ENCODE measurements at places on chromosomes 2 and 18. TPM values are rescaled to one million over a fixed set of nuclear protein-coding genes. Genes with fewer than 3 reads are reported as not detected.

- no peak overlapping the region for H3K27ac ChIP-seq
- no peak overlapping the region for H3K4me3 ChIP-seq
- H3K4me1 ChIP-seq: no peaks in the 10 kb centered on the region
- H3K27me3 ChIP-seq: no peaks in the 10 kb centered on the region
- DNase-seq: no peak
Measured at GRCh38 chr2:12126318-12126717, 379.9 kb downstream of the LPIN1 start.

GRCh38 chr2:75432761-75433361 lies 127.9 kb downstream of the EVA1A start:
- no peaks in the 10 kb centered on the region for H3K36me3 ChIP-seq
- peaks cover 4% of the 10 kb centered on the region for H3K27me3 ChIP-seq
- no peak overlapping the region for H3K27ac ChIP-seq
- peaks cover 32% of the 10 kb centered on the region for H3K4me1 ChIP-seq

DNA sequence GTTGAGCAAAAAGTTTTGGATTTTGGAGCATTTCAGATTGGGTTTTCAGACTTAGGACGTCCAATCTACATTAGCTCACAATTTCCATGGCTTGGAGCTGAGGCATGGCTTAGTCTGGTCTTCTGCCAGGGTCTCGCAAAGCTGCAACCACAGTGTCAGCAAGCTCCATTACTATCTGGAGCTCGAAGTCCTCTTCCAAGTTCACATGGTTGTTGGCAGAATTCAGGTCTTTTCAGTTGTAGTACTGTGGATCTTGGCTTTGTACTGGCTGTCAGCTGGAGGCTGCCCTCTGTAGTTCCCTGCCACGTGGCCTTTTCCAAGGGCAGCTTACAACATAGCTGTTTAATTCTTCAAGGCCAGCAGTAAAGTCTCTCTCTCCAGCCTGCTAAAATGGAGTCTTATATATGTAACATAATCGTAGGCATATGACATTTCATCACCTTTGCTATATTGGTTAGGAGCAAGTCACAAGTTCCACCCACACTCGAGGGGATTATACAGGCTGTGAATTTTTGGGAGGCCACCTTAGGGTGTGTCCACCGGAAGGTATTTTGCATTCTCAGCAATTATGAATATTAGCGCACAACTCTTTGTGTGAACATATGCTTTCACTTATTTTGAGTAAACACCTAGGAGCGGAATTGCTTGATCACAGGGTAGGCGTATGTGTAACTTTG lies 41.5 kb upstream of the EPC2 start:
- no peak for DNase-seq
- H3K27me3 ChIP-seq: peaks cover 2% of the 10 kb centered on the region
- no peak overlapping the region for H3K27ac ChIP-seq
- H3K4me3 ChIP-seq: no peak overlapping the region
- no peaks in the 10 kb centered on the region for H3K36me3 ChIP-seq

- no peak overlapping the region for H3K4me3 ChIP-seq
- peaks cover 18% of the 10 kb centered on the region for H3K27me3 ChIP-seq
- H3K27ac ChIP-seq: peak overlapping the region; percentile 52
Measured at GRCh38 chr2:85695121-85695520, 963 bp downstream of the GNLY start.

DNA sequence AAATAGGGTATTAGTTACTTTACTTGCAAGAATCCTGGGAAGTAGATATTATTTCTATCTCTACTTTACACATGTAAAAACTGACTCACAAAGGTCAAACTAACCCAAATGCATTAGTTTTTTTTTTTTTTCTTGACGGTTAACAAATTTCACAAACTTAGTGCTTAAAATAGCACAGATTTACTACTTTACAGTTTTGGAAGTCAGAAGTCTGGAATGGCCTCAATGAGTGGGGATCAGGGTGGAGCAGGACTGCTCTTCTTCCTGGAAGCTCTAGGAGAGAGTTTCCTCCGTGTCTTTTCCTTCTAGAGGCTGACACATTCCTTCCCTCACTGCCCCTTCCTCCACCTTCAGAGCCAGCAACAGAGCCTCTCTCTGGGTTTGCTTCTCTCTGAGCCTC lies 117.2 kb downstream of the COL6A3 start:
- H3K4me3 ChIP-seq: no peak overlapping the region
- no peak overlapping the region for H3K27ac ChIP-seq
- peaks cover 38% of the 10 kb centered on the region for H3K27me3 ChIP-seq

DNA sequence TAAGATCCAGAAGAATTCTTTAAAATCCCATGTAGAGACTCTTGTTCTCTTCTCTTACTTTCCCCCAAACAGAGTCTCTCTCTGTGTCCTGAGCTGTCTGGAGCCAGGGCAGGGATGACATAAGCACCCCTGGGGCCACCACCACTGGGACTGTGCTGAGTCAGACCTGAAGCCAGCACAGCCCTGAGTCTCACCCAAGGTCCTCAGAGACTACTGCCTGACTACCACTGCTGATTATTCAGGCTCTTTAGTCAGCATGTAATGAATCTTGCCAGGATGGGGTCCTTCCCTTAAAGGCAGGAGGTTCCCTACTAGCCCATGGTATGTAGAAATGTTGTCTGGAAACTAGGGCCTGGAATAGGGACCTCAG lies 34.9 kb upstream of the DYNC1I2 start:
- peaks cover 15% of the 10 kb centered on the region for H3K27me3 ChIP-seq
- H3K36me3 ChIP-seq: no peaks in the 10 kb centered on the region

GRCh38 chr2:217219164-217219520 lies 359.3 kb upstream of the TNP1 start:
- no peak overlapping the region for H3K4me3 ChIP-seq
- H3K36me3 ChIP-seq: no peaks in the 10 kb centered on the region
- no peaks in the 10 kb centered on the region for H3K27me3 ChIP-seq
- no peak overlapping the region for H3K27ac ChIP-seq
- peaks cover 7% of the 10 kb centered on the region for H3K4me1 ChIP-seq

ST8SIA3 gene
- 8.9 TPM for total RNA-seq

KLHL29 gene
- total RNA-seq: 4.4 TPM

FSHR gene
- 0.74 TPM for total RNA-seq

FNDC4 gene
- total RNA-seq: 10.2 TPM

ADAM23 gene
- 19.9 TPM for total RNA-seq

VWC2L gene
- not detected for total RNA-seq

All from progenitor cell of endocrine pancreas (in vitro differentiated cells).